Activated CD4-positive, CD25-positive, alpha-beta regulatory T cell treated with anti-CD3 and anti-CD28 coated beads, Interleukin-2, amount 50 U/mL, for 72 hours (primary cell): ENCODE measurements at places on chromosomes 2 and 18.
A peak's percentile ranks its signal among the peaks of the same experiment; 100 is the strongest.

GRCh38 chr18:32339045-32339444 lies 131.6 kb downstream of the GAREM1 start:
- no peak for DNase-seq

GRCh38 chr2:129762386-129763189 lies 216.9 kb upstream of the RAB6C start:
- no peak for DNase-seq

- no peak for DNase-seq
Measured at GRCh38 chr18:9062418-9062751, 40.1 kb upstream of the NDUFV2 start.

DNA sequence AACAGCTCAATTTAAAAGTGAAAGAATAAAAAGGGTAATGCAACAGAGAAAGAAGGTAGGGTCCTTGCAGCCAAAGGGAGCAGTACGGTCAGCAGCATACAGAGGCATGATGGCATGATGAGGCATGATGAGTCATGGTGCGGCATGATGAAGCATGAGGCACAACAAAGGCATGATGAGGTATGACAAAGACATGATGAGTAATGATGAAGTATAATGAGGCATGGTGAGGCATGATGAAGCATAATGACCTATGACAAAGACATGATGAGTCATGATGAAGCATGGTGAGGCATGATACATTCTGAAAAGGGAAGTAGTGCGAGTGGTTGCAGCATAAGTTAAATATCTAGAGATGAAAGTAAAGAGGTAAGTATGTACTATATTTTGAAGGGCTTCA lies 673.2 kb downstream of the TMEM182 start:
- DNase-seq: no peak

DNA sequence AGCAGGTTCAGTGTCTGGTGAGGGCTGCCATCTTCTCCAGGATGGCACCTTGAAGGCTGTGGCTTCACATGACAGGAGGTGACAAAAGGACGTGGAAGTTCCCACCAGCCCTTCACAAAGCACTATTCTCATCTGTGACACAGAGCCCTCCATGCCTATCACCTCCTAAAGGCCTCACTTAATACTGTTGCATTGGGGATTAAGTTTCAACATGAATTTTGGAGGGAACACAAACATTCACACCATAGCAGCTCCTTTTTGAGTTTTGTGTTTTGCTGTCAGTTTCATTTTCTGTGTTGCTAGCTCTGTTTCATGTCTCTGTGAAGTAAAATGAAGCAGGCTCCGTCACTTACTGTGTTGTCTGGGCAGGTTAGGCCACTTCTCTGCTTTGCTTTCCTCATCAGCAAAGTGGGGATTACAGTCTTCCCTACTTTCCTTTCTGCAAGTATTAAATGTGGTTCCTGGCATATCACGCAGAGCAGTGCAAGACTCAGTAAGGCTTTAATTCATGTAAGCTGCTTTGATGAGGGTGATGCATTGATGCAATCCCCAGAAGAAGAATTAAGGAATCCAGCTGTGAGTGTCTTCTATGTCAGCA lies 31.6 kb downstream of the LIMS1 start:
- DNase-seq: no peak

- no peak for DNase-seq
Measured at GRCh38 chr2:181955010-181955409, 30.6 kb upstream of the PPP1R1C start.

- DNase-seq: no peak
Measured at GRCh38 chr2:8754106-8754776, 72.4 kb downstream of the ID2 start.

- no peak for DNase-seq
Measured at GRCh38 chr18:67951137-67951536, 434.6 kb upstream of the DSEL start.

- DNase-seq: peak; percentile 4
Measured at GRCh38 chr2:119023534-119023933, 81.5 kb downstream of the MARCO start.

DNA sequence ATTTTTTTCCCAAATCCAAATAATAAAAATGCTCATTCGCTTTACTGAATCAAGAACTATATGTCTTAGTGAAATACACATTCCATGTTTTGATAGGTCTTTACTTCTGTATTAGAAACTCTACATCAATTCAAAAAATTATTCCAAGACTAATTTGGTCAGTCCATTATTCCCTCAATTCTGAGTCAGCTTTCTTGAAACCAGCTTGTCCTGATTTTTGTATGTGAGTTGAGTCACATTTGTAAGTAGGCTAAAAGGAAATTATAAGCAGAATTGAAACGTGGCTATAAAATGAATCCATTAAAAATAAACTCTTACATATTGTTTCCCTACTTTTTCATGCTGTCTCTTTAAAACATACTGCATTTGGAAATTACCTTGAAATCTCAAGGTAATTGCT lies 113.0 kb downstream of the DNER start:
- no peak for DNase-seq

DNA sequence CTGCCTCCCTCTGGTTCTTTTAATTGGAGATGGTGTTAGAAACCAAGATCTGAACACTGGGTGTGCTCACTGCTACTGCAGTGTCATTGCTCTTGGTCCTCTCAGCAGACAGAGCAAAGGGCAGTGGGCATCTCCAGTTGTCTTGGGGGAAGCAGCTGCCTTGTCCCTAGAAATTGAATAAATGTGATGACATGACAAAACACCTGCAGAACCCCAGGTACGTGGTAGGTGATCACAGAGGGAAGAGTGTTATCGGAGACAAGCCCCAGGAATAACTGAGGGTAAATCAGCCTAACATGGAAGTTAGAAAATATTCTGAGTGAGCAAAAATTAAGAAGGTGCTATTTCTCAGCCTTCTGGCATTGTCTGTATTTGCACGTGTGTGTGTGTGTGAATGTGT lies 311.9 kb upstream of the HDAC4 start:
- no peak for DNase-seq

DNA sequence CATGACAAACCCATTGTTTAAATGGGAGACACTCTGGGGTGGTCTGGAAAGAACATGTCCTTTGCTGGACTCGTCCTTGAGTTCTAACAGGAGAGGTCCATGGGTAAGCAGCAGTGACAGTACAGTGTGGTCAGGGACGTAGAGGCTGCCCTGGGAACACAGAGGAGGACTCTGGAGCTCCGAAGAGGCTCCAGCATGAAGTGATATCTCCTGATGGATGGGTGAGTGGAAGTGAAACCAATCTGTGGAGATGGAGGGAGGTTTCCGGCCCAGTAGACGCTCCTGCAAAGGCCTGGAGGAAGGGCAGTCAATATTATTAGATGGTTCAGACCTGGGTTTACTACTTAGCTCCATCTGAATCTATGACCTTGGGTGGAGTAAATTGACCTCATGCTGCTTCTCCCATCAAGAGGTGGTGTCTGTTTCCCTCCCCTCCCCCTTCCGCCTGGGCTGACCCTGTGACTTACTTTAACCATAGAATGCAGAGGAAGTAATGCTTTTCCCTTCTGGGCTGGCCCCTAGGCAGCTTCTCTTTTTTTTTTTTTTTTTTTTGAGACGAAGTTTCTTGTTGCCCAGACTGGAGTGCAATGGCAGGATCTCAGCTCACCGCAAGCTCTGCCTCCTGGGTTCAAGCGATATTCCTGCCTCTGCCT lies 2.3 kb upstream of the TFCP2L1 start:
- DNase-seq: no peak

DNA sequence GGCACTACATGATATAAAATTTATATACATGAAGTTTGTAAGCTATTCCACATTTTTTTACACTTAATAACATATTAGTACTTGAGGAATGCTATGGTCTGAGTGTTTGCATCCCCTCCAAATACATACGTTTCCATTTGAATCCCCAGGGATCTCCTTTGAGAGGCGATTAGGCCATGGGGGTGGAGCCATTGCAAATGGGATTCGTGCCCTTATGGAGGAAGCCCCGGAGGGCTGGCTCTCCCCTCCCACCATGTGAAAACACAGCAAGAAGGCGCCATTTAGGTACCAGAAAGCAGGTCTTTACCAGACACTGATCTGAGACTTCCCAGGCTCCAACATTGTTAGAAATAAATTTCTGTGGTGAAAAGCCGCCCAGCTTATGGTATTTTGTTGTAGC lies 20.8 kb upstream of the MBP start:
- no peak for DNase-seq

- no peak for DNase-seq
Measured at GRCh38 chr2:240372101-240372500, 63.4 kb upstream of the GPC1 start.

DNA sequence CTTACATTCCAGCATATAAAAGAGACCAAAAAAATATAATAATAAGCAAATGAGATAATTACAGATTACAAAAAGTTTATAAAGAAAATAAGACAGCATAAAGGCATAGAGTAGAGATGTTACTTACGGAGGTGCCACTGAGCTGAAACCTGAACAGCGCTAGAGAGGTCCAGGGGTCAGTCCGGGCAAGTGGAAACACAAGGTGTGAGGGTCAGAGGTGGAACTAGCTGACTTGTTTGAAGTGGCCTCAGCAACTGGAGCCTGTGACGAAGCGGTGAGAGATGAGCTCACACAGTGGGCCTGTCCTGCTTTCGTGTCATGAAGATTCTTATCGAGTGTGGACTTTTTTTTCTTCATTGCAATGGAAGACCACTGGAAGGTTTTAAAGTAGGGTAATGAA lies 288.3 kb upstream of the TANK start:
- no peak for DNase-seq

GRCh38 chr2:207256476-207257207 lies 90.9 kb upstream of the KLF7 start:
- no peak for DNase-seq

GRCh38 chr2:237278568-237278967 lies 135.4 kb downstream of the COL6A3 start:
- no peak for DNase-seq

DNA sequence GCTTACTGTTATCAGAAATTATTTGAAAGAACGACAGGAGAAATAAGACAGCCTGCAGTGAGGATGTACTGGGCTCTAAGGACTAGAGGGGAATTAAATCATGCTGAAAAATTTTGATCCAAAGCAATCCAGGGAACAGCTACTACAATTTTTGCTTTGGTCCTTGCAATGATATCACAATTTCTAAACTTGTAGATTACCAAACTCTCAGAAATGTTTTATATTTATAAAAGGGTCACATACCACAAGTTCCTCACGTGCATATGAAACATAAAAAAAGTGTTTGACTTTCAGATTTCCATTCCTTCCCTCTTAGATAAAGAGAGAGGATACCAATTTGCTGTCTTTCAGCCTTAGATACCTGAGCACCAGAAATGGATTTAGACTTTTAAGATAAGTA lies 261.2 kb downstream of the STK39 start:
- no peak for DNase-seq

GRCh38 chr18:56382541-56382940 lies 255.9 kb downstream of the TXNL1 start:
- DNase-seq: no peak

DNA sequence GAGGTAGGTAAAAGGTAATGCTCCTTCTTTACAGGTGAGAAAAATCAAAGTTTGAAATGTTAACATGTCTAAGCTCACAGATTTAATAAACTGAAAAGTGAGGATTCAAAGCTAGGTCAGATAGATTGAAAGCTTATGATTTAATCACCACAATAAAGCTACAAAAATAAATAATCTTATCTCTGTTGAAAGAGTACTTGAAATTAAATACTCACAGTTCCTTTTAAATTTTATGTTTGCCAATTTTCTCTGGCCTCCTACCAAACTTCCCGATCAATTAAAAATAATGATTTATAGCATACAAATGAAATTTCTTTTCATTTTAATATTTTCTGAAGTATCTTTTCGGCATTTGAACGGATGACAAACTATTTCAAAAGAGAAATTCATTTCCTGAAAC lies 77.3 kb downstream of the GAREM1 start:
- no peak for DNase-seq

- no peak for DNase-seq
Measured at GRCh38 chr2:9076210-9076609, 72.7 kb upstream of the MBOAT2 start.

DNA sequence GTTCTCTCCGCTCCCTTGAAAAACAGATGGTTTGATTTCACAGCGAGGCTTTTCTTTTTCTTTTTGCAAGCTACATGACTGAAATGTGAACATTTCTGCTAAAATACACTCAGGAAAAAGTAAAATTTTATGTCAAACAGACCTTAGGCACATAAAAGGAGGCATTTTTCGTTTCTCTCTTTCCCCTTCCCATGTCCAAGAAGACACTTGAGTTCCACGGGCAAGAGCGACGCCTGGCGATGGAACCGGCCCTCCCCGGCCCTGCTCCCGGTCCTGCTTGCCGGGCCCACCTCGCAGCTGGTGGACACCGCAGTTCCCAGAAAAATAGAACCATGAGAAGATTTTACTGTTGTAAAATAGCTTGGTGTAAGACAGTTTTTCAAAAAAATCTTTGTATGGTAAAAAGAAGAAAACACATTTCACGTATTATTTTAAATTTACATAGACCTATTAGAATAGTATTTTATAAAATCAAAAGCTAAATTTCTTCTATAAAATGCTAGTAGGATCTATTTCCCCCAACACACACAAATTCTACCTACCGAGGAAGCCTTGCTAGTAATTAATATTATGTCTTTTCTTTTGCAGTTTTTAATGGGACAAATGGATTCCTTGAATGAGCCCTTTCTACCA lies 2.3 kb upstream of the ALKAL2 start:
- no peak for DNase-seq

DNA sequence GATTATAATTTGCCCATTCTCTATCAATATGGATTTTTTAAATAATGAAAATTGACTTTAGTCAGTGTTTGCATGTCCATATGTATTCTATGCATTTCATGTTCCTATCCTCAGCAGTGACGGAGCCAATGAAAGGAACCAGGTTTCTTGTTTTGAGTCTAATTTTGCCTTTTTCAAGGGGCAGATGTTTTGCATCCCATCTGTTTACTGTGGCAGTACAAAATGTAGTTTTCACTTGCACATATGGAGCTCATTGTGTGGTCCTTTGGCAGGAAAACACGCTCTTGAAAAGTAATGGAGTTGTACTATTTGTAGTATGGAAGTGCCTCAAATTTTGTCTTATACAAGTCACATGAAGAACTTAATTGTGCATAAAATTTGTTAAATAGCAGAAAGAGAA lies 127.8 kb downstream of the AGPS start:
- no peak for DNase-seq

DNA sequence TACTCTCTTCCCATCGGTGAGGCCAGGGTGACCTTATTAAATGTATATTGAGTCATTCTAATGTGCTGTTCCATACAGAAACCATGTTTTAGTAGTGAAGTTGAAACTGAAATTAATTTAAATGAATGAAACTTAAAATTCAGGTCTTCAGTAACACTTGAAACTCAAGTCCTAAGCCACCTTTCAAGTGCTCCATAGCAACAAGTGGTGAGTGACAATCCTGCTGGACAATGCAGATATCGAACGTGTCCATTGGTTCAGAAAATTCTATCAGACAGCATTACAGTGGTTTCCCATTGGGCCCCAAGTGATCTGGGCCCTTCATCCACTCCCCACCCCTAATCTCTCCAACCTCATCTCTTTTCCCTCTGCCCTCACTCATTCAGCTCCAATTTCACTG lies 48.7 kb downstream of the HNMT start:
- no peak for DNase-seq
